ENCODE measurements at places on chromosomes 3 and 15. TPM values are rescaled to one million over a fixed set of nuclear protein-coding genes. Genes with fewer than 3 reads are reported as not detected.

The UBR1 gene
- total RNA-seq: 30.8 TPM

The GORASP1 gene
- 29.2 TPM for total RNA-seq

The TMEM207 gene
- total RNA-seq: not detected

The C3orf33 gene
- total RNA-seq: 2.9 TPM

The REC114 gene
- not detected for total RNA-seq

The CPNE9 gene
- total RNA-seq: not detected

The ACSBG1 gene
- 0.35 TPM for total RNA-seq

The FYTTD1 gene
- total RNA-seq: 89.7 TPM

The ALDH1A2 gene
- 1.7 TPM for total RNA-seq

The TF gene
- total RNA-seq: 0.11 TPM

The MCTP2 gene
- total RNA-seq: 0.19 TPM

The CASR gene
- total RNA-seq: not detected

The ASB14 gene
- not detected for total RNA-seq

The GPR15 gene
- not detected for total RNA-seq

The GOLGA6L7 gene
- total RNA-seq: not detected

The SCN11A gene
- not detected for total RNA-seq

The KIF7 gene
- total RNA-seq: 9.5 TPM

The GABRA5 gene
- total RNA-seq: not detected

The CHL1 gene
- total RNA-seq: not detected

The SRGAP3 gene
- total RNA-seq: 0.69 TPM

The COL8A1 gene
- 2.7 TPM for total RNA-seq

The NMB gene
- total RNA-seq: 15.1 TPM

The CCDC54 gene
- total RNA-seq: not detected

The CIB2 gene
- total RNA-seq: 1.7 TPM

The ADGRG7 gene
- 2.7 TPM for total RNA-seq

The C3orf18 gene
- 1.5 TPM for total RNA-seq

The SLC9C1 gene
- total RNA-seq: not detected

The GPR62 gene
- total RNA-seq: not detected

The SHF gene
- 43.2 TPM for total RNA-seq

The GHRL gene
- 2.0 TPM for total RNA-seq

The ZIC4 gene
- total RNA-seq: 0.39 TPM

The NOX5 gene
- total RNA-seq: not detected

The CD276 gene
- 74.6 TPM for total RNA-seq

The GREM1 gene
- 1.5 TPM for total RNA-seq

The GOLGA6A gene
- not detected for total RNA-seq

The DYNLT2B gene
- total RNA-seq: 23.3 TPM

The ADPRH gene
- total RNA-seq: 0.37 TPM

The SEMA6D gene
- total RNA-seq: 11.0 TPM

Measured in A673 (cell line).